Activated CD8-positive, alpha-beta T cell treated with anti-CD3 and anti-CD28 coated beads for 36 hours (primary cell): ENCODE measurements at places on chromosomes 6 and 20.

- DNase-seq, result no peak
These were observed 82.6 kb downstream of the SERAC1 start for GRCh38 chr6:158085261-158086053.

DNA sequence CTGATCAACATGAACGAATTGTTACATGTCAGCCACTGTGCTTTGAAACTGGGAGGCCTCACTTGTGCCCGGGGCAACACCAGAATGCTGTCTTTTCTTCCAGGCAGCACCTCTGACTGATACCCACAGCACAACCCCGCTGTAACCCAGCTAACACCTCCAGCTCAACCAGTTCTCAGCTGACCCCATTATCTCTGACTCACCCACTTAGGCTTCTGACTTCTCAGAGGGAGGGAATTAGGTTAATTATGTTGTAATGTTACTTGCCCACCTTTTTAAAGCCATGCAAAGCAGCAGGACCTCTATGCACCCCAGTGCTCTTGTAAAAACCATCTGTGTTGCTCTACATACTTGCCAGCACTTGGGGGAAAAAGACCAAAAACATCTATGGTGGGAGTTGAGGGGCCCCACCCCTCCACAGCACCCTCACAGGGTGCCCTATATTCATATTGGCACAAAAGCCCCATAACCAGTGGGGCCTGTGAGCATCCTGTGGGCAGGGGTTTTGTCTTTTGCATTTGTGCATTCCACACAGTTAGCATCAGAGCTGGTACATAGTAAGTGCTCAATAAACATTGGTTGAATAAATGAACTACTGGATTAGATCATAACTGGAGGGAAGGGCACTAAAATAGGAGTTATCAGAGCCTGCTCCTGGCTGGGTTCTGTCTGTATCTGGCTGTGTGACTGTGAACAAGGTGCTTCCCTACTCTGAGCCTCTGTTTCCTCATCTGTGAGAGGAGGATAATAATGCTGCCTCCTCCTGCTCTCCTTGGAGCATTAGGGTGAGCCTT is 22.3 kb downstream of the BNIP5 start:
- DNase-seq, result no peak

DNA sequence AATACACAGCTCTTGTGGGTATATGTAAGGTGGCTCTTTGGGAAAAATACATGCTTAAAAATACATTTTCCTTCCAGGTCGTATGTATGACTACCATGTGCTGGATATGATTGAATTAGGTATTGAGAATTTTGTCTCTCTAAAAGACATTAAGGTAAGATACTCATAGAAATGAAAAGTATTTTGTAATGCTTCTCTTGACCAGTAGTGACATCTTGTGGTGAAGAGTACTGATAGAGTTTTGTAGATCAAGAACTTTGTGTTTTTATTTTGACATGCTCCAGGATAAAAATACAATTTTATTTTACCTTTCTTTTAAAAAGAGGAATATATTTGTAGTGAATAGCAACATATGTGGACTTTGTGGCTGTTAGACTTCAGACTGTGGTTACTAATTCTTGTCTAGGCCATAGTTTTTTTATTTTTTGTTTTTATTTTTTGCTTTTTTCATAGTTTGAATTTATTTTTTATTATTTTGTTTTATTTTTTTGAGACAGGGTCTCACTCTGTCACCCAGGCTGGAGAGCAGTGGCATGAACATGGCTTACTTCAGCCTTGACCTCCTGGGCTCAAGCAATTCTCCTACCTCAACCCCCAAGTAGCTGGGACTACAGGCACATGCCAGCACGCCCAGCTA is 17.9 kb downstream of the RPF2 start:
- no peak for DNase-seq

- DNase-seq, result no peak
These were observed 1548.7 kb downstream of the GRIK2 start for GRCh38 chr6:102942206-102942605.

DNA sequence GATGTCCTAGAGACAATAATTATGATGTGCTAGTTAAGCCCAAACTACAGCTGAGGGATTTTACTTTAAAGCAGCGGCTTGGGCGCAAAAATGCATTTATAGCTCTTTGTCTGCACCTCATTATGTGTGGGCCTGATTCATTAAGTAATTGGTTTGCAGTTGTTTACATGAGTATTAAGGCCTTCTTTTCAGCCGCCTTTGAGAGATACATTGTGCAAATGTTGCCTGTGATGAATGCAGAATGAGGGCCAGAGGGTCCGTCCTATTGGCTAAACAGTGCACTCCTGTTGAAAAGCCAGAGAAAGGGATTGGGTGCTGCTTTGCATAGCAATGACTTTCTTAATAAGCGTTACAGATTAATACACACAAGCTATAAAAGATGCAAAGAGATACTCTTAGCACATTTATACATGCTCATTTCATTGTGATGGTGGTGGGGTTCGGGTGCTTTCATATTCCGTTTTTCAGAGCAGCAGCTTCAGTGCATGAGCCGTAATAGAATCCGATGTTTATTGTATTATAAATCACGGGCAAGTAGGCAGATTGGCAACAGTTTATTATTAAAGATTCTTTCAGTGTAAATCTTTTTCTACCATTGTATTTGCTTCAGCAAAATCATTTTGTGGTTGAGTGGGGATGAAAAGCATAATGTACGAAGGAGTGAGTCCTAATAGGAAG is 68.2 kb upstream of the XRN2 start:
- no peak for DNase-seq
